Esophagus mucosa (tissue), 1 donor: ENCODE measurements at places on chromosomes 16 and 17. TPM values are rescaled to one million over a fixed set of nuclear protein-coding genes. Genes with fewer than 3 reads are reported as not detected.

The FSCN2 gene
- 0.76 TPM for total RNA-seq

The SEPTIN1 gene
- 2.4 TPM for total RNA-seq

The FBXW10 gene
- 0.16 TPM for total RNA-seq

The SRR gene
- 7.5 TPM for total RNA-seq

The PNMT gene
- total RNA-seq = 1.1 TPM

DNA sequence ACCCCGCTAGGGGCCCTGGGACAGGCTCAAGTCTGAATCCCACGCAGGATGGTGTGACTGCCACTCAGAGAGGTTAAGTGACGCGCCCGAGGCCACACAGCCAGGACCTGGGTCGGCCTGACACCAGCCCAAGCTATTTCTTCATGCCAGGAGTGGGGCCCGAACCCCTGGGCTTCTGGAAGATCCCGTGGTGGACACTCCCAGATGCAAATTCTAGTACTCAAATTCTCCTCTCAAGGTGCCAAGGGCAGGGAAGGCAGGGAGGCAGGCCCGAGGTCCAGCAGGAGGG, 5.2 kb downstream of the IL17C start:
- no peak for ATAC-seq

DNA sequence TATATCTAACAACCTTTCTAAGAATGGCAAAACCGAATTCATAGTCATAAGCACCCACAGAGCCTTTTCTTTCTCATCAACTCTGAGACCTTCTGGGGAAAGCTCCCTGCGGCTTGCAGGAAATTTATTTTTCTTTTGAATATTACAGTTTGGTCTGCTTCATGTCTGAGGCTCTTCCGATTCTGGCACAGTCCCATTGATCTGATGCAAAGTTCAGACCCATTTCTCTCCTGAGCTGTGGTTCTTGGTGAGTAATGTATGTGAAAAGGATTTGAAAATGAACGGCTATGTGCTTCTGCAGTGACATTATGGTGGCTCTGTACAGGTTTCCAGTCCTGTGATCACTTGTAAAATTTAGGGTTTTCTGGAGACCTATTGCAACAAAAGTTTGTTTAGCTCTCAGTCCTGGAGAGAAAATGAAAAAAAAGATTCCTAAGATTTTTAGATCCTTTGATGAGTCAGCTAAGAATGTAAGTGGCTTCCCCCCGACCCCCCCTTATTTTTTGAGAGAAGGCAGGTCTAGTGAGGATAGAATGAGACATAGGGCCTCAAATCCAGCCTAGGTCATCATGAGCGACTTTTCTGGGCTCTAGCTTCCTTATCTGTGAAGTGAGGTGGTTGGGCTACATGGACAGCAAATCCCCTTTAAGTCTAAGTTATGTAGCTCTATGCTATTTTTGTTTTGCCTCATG, 4.6 kb downstream of the GAN start:
- no peak for ATAC-seq

GRCh38 chr17:364766-365165, 12.2 kb upstream of the RPH3AL start:
- no peak for ATAC-seq

GRCh38 chr17:38349097-38349730, 2.4 kb upstream of the SOCS7 start:
- ATAC-seq = peak; percentile 59

DNA sequence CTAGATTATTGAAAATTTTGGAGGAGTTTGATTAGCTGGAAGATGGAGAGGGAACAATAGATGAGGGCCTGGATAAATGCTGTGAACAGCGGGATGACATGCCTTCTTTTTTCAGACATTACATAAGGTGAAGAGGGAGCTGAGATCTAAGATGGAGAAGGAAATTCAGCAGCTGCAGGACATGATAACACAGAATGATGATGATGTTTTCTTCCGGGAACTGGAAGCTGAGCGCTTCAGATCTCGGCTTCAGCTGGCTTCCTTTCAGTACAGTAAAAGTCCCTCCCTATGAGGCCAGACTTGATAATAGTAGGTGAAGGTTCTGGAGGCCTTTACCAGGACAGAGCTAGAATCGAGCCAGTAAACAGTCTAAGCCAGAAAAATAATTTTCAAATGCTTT, 30.7 kb downstream of the CEP95 start:
- no peak for ATAC-seq

- peak; percentile 42 for ATAC-seq
These were observed 15.1 kb downstream of the FAM117A start for GRCh38 chr17:49748791-49749190.

GRCh38 chr16:54744998-54745397, 185.7 kb upstream of the IRX5 start:
- no peak for ATAC-seq

DNA sequence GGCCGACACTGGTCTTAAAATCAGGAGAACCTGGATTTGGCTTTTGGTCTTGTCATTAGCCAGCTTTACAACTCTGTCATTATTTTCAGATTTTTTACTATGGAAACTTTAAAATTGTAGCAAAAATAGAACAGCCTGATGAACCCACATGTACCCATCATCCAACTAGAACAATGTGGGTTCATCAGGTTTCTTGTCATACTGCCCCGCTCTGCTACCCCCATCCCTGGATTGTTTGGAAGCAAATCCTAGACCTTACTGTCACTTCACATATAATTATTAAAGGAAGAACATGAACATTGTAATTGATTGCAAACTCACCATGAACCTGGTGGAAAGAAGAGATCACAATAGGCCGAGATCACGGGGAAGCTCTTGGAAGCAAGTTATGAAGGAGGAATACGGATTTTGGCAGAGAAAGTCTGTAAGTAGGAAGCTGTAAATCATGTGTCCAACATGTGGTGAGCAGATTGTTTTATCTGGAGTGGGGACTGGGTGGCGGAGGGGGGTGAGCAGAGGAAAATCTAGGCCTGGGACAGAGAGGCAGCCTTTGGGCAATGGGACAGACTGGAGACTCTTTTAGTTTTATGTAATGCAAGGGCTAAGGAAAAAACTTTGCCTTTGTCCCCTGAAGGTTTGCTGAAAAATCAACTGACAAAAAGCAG, 67.0 kb downstream of the PITPNC1 start:
- no peak for ATAC-seq

- ATAC-seq = no peak
These were observed 164.9 kb downstream of the C16orf95 start for GRCh38 chr16:87152221-87152755.

DNA sequence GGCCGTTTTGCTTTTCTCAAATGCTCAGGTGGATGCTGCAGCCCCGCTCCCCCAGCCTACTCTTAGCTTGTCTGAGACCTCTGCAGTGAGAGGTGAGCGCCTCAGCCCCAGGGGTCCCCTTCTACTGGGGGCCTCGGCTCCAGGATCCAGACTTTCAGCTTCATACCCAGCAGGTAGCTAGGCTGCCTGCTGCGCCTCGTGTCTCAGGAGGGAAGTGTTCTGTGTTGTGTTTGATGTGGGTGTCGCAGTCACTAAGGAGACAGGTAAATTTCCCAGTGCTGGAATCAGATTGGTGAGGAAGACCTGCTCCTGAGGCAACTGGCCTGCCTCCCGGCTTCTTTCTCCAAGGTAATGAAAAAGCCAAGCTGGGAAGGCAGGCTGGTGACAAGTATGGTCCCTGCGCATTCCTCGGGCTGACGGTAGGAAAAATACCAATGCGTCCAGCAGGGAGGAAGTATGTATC, 604.0 kb upstream of the SALL1 start:
- no peak for ATAC-seq

DNA sequence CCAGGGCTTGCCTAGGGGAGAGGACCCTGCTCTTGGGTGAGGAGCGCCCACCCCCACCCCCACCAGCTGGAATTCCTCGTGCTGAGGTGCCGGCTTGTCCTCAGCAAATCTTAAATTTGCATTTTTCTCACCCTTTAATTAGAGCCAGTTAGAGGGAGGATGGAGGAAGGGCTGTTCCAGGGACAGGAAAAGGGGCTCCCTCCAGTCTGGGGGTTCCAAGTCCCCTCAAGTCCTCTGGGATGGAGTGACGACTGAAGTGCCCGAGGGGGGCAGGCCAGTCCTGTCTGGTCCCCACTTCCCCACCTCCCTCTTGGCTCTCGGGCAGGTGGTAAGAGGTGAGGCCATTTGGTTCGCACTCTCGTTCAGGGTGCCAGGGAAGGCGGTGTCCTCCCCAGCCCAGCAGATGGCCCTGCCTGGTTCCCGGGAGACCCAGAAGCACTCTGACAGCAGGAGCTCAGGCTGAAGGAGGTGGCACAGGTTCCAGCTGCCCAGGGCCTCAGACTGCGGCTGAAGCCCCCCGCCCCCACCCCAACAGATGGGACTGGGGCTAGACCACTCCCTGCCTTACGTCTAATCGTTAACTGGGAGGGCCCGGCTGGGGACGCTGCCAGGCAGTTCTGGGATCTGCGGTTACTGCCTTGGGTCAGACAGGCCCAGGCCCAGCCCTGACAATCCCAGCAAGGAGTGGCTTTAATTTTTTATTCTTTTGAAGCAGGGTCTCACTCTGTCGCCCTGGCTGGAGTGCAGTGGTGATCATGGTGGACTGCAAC, 2.2 kb downstream of the RAB26 start:
- ATAC-seq = no peak

DNA sequence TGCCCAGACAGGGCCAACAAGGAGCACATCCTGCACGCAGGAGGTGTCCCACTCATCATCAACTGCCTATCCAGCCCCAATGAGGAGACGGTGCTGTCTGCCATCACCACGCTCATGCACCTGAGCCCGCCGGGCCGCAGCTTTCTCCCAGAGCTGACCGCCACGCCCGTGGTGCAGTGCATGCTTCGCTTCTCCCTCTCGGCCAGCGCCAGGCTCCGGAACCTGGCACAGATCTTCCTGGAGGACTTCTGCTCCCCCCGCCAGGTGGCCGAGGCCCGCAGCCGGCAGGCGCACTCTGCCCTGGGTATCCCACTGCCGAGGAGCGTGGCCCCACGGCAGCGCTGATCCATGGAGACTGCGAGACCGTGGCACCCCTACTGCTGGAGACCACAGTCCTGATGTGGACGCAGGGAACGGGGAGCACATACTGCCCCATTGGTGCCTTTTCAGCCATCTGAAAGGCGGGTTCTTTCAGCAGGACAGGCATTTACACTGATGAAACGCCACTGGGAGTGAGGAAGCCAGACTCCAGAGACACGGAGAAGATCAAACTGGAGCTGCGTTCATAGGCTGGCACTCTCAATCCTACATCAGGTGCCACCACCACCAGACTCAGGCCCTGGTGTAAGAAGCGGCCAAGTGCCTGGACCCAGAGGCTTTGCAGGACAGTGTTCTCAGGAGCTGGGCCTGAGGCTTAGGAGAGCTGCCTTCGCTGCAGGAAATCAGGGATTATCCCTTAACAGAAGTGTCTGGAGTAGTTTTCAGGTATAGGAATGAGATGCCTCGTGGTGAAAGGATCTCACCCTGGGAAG, 2.6 kb downstream of the NT5C start:
- no peak for ATAC-seq

- ATAC-seq = no peak
These were observed 599.3 kb upstream of the PSMD7 start for GRCh38 chr16:73697336-73697735.

- no peak for ATAC-seq
These were observed 84.5 kb downstream of the XYLT1 start for GRCh38 chr16:17386229-17386628.

DNA sequence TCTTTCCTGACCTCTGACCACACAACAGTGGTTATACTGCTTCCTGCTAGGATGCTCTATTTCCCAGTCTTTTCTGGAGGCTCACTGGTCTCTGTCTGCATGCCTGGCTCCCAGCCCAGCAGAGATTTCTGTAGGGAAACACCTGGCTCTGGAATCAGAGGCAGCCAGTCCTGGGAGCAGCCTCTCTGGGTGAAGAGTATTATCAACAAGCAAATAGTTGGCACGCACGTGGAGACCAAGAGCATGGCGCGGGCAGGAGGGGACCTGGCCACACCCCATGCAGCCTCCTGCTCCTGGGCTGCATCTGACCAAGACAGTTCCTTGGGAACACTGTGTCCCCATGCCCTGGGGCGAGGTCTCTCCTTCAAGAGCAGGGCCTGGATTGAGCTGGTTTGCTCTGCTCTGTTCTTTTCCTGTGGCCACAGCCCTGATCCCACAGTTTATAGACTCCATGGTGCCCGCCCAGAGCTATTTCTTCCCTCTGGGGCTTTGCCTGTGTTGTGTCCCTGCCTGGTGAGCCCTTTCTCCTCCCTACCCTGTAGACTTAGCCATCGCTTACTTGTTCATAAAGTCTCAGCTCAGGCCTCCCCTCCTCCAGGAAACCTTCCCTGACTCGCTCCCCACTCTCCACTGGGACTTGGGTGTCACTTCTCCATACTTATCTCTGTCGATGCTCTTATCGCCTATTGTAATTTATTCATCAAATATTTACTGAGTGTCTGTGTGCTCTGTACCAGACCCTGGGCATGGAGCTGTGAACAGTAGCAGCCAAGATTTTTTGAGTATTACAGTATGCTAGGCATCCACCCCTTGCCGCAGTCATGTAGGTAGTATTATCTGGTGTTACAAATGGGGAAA, 60.6 kb downstream of the SCNN1B start:
- peak; percentile 63 for ATAC-seq

DNA sequence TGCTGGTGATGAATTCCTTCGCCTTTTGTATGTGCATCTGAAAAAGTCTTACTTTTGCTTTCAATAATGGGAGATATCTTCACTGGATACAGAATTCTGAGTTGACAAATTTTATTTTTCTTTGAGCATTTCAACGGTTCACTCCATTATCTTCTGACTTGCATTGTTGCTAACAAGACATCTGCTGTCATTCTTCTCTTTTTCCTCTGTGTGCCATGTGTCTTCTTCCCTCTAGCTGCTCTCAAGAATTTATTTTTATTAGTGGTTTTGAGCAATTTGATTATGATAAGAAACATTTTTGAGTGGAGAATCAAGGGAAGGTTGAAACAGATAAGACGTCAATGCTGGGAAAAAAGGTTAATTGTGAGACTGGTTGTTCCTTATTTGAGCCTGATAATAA, 471.8 kb downstream of the CDH13 start:
- no peak for ATAC-seq

- ATAC-seq = no peak
These were observed 12.0 kb downstream of the GABARAPL2 start for GRCh38 chr16:75578212-75578611.

GRCh38 chr17:46873941-46874645, 22.7 kb downstream of the WNT9B start:
- ATAC-seq = no peak

GRCh38 chr17:77266891-77267341, 126.1 kb downstream of the SEC14L1 start:
- peak; percentile 34 for ATAC-seq
